ENCODE measurements at places on chromosomes 7 and 10.

DNA sequence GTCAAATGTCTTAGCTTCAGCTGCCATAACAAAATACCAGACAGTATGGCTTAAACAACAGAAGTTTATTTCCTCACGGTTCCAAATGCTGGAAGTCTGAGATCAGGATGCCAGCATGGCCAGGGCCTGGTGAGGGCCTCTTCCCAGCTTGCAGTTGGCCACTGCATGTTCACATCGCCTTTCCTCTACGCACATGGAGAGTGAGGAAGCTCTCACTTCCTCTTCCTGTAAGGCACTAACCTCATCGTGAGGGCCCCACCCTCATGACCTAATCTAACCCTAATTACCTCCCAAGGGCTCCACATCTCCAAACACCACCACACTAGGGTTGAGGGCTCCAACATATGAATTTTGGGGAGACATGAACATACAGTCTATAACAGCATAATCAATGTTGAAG, 14.4 kb downstream of the ZNF33B start:
- DNase-seq, result no peak

DNA sequence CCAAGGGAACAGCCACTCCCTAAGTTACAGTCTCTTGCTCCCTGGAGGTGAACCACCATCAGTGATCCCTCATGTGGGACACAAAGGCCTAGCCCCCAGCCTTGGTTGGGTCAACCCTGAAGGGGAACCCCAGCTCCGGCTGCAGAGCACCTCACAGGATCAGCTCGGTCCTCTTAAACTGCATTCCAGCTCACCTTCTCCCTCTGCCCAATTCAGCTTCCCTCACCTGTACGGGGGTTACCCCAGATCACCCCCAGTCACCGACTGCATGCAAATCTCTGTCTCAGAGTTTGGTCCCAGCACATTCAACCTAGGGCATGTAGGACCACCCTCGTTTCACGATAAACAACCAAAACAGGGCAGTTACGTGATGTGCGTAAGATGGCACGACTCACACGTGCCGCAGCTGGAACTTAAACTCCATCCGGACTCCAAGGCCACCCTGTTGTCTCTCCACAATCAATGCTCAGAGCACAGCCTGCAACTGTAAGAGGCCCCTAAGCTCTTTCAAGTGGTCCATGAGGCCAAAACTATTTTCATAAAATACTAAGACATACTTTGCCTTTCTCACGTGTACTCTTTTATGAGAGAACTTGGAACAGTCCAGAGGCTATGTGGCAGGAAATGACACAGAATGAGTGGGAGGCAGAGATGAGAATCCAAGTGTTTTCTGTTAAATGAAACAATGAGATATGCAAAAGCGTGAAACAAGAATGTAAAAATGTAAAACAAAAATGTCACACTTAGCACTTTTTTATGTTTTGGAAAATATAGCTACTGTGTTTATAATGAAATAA, 285.2 kb downstream of the PTPRN2 start:
- no peak for DNase-seq

DNA sequence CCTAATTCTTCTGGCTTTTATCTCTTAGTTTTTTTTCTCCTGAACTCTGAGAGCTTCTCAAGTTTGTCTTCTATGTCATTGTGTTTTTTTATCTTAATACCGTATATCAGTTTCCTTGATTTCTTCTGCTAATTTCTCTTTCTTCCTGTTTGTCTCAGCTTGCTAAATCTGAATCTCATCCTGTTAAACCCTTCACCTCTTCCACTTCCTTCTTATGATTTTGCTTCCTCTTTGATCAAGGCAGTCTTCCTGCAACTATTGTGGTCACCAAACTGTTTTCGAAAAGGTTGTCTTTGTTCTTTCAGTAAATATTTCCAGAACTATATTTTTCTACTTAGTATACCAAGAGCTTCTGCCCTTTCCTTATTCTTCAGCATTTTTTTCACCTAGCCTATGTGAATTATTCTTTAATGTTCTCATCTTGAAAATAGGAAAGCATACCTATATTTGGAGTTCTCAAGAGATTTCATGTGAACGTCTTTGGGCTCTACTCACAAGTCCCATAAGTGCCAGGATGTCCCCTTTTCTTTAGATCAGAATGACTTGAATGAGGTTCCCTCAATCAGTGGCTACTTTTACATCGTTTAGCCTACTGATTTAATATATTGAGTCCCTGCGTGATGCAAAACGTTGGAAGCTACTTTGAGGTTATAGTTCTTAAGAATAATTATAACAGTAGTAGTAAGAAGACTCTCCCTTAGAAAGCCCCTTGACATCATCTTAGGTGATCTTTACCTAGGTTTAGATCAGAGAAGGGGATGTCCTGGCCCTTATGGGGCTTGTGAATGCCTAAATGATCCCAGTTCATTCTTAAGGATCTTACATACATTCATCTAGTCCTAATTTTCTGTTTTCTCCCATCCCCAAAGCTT, 415.4 kb upstream of the AUTS2 start:
- DNase-seq, result no peak

GRCh38 chr10:132120200-132120599, 54.5 kb downstream of the JAKMIP3 start:
- DNase-seq, result no peak

- no peak for DNase-seq
These were observed 56.8 kb downstream of the HK1 start for GRCh38 chr10:69335063-69335587.

DNA sequence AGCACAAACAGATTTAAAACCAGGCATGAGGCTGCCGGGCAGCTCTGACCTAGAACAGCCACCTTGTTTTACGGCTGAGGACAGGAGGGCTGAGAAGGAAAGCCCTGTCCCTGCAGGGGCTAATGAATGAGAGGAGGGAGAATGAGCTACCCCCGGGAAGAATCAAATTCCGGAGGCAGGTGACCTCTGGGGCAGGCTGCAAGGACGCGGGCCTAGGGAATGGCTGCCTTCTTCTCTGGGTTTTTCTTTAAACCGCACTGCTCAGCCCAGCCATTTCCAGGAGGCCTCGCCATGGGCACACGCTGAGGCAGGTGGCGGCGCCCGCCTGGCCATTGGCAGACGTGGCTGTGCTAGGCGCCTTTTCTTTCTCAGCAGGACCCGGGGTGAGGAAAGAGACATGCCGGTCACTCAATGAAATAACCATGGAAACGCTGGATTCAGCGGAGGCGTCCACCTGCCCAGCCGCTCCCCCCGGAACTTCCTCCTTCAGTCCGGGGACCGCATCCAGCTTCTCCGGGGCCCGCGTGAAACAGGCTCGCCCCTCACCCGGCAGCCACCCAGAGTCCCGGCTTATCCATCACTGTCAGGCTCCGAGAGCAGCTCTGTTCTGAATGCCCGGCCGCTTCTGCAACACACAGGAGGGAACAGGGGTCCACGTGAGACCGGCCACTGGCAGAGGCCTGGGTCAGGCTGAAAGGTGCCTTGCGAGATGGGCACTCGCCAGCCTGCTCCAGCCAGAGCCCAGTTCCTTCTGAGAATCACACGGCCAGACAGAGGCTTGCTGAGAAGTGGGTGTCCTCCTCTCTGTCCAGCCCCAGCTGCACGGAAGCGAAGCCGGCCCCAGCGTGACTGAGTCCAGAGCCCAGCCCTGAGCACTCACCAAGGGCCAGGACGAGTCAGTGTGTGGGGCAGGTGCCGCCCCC, 82.1 kb downstream of the PDGFA start:
- DNase-seq, result peak; percentile 11

Measured in hippocampal formation (tissue), 2 donors.